ENCODE measurements at places on chromosomes 16 and 17.

DNA sequence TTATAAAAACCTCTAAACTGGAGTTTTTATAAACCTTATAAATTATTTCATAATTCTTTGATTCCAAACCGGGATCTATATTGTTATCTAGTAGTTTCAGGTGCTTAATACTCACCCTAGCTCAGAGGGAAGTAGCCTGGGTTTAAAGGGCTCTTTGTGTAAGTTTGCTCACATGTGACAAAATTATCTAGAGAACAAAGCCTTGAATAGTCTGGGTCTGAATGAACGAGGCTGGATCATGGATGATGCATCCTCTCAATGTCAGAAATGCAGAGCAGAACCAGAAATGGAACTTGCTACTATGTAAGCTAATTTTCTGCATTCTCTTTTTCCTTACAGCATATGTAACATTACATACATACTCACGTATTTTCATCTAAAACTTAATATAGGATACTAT, 103.9 kb upstream of the NETO2 start:
- no peak for DNase-seq

GRCh38 chr17:28717578-28718332, at the start of gene RAB34:
TSS of gene RAB34 (minus strand) at chr17:28717868. CDS start at chr17:28717266, 602 bp downstream.
- DNase-seq: no peak

DNA sequence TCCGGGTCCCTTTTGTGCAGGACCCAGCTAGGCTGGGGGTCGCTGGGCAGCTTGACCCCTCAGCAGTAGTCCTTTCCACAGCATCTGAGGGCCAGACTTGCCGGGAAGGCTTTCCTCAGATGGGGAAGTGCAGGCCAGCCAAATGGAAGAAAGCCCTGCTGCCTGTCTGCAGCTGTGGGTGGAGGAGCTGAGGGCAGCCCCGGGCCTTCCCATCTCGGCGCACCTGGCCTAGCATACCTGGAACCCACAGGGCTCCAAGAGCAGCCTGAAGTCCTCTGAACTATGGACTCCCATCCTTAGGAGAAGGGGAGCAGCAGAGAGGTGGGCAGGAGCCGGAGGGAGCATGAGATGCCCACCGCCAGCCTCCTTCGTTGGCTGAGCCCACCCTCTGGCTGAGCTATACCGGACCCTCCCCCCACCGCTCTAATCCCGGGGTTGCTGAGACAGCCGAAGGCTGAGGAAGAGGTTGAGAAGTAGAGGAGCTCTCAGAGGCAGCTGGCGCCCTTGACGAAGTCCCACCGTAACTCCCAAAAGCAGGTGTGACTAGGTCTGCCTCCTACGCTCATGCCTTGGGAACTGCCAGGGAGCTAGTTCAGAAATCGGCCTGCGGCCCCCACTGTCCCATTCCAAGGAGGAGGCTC, 13.2 kb downstream of the UBALD2 start:
- no peak for DNase-seq

DNA sequence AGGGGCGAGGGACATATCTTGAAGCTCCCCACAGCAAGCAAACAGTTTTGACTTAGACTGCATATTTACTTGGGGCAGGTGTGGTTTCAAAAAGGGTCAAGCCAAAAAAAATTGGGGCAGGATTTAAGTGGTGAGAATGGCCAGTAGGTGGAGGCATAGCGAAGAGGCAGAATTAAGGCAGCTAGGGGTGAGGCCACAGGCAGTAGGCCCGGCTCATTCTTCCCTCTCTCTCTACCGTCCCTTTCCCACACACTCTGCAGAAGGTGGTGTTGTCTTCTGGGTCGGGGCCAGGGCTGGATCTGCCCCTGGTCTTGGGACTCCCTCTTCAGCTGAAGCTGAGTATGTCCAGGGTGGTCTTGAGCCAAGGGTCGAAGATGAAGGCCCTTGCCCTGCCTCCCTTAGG, 2.6 kb downstream of the SHBG start:
- DNase-seq: no peak

DNA sequence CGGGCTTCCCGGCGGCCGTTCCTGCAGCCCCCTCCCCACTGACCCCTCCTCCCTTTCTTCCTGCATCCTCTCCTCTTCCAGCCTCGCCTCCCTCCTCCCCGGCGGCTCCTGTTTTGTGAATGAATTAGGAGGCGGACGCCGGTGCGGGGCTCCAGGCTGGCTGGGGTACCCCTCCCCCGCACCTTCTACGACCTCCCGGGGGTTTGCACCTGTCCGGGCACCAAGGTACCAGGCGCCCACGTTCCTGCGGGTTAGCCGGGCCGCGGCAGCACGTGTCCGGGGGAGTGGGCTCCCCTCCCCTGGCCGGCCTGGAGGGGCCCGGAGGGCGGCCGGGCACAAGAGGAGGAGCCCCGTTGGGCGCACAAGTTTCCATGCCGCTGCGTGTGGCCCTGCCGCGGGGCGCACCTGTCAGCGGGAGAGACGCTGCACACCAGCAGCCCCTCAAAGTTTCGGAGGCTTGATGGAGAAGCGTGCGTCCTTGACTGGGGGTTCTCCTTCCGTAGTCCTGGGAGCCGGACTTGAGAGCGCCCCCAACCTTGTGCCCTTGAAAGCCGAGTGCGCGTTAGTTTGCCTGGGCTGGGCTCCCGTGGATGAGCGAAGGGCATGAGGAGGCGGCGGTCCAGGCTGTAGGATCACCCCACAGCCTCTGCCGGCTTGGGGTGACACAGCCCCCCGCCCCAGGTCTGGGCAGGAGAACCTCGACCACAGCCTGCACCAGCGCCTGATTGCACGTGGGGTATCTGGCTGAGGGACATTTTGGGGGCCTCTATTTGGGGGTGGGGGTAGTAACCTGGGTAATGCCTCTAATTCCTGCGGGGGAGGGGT, 1.2 kb downstream of the HAS3 start:
- DNase-seq: no peak

- DNase-seq: no peak
Measured at GRCh38 chr17:38747463-38748148, 530 bp downstream of the PCGF2 start.

DNA sequence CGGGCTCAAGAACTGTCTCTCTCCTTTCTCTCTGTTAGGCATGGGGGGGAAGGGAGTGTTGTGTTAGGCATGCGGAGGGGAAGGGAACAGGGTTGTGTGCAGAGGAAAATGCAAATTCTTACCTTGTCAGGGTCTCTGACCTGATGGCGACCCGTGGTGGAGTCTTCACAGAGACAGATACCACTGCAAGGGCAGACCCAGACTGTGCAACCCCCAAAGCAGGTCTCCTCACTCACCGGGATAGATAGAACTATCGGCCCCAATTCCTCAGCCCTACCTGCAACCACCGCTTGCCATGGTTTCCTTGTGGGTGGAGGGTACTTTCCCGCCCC, 9.6 kb upstream of the MPP2 start:
- DNase-seq: no peak

DNA sequence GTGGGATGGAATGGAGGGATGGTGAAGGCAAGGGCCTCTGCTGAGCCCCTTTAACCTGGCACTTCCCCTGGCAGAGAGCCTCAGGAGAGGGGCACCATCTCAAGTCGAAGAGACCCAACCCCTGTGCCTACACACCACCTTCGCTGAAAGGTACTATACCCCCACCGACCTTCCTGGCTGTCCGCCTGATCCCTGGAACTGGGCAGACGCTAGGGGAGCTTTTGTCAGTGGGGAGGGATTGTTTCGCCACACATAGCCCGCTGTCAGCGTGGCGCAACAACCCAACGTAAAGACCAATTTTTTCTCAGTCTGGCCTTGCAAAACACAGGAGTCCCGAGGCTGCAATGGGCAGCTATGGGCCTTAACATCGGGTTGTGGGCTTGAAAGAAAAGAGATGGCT, 3.1 kb downstream of the PPP1R1B start:
- no peak for DNase-seq

DNA sequence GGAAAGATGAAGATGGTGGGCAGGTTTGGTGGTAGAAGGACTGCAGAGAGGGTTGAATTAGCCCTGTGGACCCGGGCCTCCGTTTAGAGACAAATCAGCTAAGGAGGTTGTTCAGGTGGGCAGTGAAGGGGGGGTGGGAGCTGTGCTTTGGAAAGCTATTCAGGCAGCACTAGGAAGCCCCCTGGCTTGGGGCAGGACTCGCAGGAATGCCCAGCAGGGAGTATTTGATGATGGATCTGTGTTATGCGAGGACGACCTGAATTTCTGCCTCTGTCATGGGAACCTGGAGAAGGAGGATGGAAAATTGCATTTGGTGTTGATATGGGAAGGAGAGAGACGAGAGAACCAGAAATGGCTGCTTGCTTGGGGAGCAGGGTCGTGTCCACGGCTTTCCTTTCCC, 3.5 kb downstream of the SPDYE4 start:
- no peak for DNase-seq

Data from effector CD4-positive, alpha-beta T cell (primary cell).